Smooth muscle cell of the brain vasculature (primary cell): ENCODE measurements at places on chromosomes 16 and 17.

GRCh38 chr16:29714972-29715371, 30.8 kb downstream of the C16orf54 start:
- no peak for DNase-seq

- no peak for DNase-seq
Measured at GRCh38 chr17:15466131-15466530, 1.3 kb downstream of the CDRT4 start.

GRCh38 chr16:80300456-80300855, 240.3 kb upstream of the DYNLRB2 start:
- DNase-seq, result no peak

GRCh38 chr17:3621146-3621720, 12.0 kb upstream of the TRPV1 start:
- no peak for DNase-seq

- DNase-seq, result no peak
Measured at GRCh38 chr16:79714440-79714839, 113.9 kb upstream of the MAF start.

GRCh38 chr17:77716289-77716926, 242.1 kb upstream of the TNRC6C start:
- no peak for DNase-seq

DNA sequence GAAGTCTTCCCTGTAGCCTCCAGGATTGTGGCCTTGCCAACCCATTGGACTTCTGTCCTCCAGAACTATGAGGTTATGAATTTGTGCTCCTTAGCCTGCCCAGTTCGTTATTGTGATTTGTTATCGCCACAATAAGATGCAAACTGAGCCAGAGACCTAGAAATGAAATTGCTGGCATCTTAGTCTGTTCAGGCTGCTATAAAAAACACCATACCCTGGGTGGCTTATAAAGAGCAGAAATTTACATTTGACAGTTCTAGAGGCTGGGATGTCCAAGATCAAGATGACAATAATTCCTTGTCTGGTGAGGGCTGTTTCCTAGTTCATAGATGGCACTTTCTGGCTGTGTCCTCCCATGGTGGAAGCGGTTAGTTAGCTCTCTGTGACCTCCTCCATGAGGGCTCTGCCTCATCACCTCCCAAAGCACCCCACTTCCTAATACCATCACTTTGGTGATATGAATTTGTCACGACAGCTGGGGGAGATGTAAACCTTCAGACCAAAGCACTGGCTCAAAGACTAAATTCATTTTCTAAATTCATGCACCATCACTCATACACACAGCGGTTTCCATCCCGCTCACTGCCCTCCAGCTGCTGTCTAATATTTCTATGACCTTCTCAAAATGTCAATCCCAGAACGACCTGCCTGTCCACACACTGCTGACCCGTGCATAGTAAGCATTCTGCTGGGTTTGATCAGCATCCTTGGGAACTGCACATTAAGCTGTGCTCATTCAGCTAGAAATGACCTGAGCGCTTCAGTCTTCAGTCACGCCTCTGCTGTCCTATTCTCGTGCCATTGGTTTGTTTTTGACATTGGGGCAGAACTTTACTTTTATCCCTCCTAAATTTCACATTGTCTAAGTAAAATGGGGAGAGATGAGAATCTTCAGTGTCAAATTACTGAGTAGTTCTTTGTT, 36.6 kb downstream of the GINS3 start:
- DNase-seq, result no peak

- no peak for DNase-seq
Measured at GRCh38 chr16:57970970-57971369, at the start of gene CNGB1. CNGB1 (minus strand) TSS chr16:57971128; CDS start chr16:57967286, 3,842 bp downstream.

- DNase-seq, result no peak
Measured at GRCh38 chr16:73864868-73865267, 431.7 kb upstream of the PSMD7 start.
